Ammon's horn (tissue), 1 donor: ENCODE measurements at places on chromosomes 3 and 15.
A peak's percentile ranks its signal among the peaks of the same experiment; 100 is the strongest.

- DNase-seq = no peak
Measured at GRCh38 chr3:150077107-150077506, 106.4 kb upstream of the PFN2 start.

DNA sequence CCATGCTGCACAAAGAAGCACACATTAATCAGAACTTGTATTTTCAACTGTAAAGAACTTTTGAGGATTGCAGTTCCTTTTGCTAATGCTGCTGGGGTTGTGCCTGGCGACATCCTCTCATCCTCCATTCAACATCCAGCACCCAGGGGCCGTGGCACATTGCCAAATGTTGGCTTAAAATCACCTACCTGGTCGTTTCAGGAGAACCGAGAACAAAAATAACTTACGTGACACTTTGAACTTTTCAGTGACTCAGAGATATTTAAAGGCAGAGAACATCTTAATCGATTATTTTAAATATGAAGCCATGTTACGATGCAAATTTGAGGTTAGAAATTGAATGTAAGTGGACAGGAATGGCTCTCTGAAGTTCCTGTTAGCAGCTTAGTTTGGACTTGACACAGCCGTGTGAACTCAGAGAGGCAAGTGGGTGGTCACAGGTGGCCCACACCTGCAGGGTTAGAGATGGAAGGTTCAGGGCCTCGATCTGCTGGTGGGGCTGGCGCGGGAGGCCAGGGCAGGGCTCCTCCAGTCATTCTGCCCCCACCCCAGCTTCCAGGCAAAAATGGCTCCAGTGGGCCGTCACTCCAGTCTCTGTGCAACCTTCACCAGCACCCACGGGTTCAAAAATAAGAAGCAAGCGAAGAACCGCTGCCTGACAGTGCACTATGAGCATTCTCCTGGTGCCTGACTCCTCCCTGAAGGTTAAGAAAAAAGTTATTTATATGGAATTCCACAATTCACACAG, 12.2 kb downstream of the LRRK1 start:
- no peak for DNase-seq

DNA sequence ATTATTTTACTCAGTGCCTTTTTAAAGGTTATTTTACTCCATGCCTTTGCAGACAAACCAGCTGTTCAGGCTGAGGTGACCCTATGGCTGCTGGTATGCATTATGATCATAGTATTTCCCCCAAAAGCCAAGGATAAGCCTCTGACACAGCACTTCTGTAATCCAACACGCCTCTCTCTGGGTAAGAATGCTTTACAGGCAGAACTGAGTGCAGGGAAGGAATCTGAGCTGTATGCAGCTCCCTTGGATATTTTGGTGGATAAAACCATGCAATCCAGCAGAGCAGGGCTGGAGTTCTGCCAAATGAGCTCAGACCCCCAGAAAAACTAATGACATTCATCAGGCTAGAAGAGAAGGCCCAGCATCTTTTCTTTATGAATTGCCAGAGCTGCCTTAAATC, 11.7 kb upstream of the MAP1A start:
- no peak for DNase-seq

DNA sequence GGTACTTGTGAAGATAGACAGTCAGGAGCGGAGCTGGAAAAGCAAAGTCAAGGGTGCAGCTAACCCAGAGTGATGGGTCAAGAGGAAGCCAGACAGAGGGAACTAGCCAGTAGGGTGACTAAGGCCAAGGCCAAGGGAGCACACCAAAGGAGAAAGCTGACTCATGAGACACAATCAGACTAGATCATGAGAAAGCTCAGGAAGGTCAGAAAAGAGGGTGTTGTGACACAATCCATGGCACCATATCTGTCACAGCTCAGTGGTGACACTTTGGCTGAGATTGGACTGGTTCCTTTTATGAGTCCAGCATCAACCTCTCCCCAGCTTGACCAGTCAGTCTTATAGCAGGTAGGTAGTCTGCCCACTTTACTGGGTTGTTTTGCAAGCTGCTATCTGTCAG, 22.2 kb downstream of the P2RY1 start:
- DNase-seq = no peak

DNA sequence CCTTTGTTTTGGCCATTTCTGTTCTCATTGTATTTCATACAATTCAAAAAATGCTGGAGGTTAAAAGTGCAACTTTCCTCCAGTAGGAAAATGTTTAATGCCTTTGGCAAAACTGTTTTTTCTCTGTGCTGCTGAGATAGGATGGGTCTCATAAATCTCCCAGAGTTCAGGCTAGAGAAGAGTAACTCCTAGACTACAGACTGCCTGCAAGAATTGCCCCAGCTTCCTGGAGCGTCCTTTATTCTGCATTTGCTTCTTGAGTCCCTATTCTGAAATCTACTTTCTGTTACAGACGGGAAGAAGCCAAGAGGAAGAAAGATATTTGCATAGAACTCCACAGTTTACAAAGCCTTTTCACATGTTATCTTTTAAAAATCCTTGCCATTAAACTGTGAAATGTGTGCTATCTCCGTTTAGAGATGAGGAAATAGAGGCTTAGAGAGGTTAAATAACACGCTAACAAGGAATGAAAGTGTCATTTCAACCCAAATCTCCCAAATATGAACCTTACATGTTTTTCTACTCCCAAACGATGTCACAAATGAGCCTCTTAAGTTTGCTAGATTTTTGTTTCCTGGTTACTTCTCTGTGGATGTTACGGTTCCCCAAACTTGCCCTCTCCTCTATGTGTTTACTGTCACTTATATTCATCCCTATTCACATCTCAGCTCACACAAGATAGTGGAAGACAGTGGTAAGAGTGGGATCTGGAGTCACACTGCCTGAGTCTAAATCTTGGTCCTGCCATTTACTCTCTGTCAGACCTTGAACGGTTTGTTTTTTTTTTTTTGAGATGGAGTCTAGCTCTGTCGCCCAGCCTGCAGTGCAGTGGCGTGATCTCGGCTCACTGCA, 17.4 kb downstream of the NANOGP8 start:
- DNase-seq = no peak

- no peak for DNase-seq
Measured at GRCh38 chr15:59696332-59696731, 7.2 kb upstream of the BNIP2 start.

GRCh38 chr3:66738625-66739365, 238.0 kb upstream of the LRIG1 start:
- no peak for DNase-seq

DNA sequence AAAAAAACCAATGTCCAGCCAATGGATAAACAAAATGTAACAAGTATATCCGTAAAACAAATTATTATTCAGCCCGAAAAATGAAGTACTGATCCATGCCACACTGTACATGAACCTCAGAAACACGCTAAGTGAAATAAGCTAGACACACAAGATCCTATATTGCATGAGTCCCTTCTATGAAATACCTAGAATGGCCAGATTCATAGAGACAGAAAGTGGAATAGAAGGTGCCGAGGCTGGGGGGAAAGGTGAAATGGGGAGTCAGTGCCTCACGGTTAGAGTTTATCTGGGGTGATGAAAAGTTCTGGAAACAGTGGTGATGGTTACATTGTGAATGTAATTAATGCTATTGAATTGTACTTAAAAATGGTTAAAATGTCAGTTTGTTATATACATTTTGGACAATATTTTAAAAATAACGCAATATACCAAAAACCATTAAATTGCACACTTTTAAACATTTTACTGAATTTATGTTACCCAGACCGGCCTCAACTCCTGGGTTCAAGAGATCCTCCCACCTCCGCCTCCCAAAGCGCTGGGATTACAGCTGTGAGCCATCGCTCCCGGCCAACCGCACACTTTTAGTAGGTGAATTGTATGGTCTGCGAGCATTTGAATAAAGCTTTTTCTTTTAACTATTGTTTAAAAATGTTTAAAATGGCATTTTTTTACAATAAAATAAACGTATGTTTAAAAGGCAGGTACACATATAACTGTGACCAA, 2.1 kb downstream of the RNF168 start:
- no peak for DNase-seq

DNA sequence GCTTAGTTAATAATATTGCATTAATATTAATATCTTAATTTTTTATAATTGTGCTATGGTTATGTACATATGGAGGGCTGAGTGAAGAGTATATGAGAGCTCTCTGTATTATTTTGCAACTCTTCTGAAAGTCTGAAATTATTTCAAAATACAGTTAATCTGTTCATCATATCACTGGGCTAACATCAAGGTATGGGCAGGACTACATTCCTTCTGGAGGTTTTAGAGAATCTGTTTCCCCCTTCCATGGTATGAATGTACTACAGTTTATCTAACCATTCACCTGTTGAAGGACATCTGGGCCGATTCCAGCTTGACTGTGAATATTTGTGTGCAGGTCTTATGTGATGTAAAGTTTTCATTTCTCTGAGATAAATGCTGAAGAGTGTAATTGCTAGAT, 5.1 kb downstream of the IL20RB start:
- no peak for DNase-seq

- no peak for DNase-seq
Measured at GRCh38 chr3:64078966-64079365, 55.7 kb upstream of the PSMD6 start.

DNA sequence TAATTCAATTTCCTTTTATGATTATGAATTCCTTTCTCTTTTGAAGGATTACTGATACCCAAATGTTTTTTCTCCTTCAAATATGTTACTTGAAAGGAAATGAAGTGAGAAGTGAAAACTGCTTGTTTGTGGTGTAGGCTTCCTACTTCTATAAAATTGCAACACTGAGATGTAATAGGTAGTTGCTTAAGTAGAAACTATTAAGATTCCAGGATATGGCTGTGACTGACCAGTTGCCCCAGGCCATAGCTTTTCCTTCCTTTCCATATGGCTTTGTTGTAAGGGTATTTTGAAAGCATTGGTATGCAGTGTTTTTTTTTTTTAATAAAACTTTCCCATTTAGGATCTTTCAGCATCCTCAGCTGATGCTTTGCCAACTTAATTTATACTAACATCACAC, 28.5 kb downstream of the DNAJC13 start:
- DNase-seq = peak; percentile 25

GRCh38 chr15:75036212-75036616, 12.8 kb downstream of the PPCDC start:
- no peak for DNase-seq

DNA sequence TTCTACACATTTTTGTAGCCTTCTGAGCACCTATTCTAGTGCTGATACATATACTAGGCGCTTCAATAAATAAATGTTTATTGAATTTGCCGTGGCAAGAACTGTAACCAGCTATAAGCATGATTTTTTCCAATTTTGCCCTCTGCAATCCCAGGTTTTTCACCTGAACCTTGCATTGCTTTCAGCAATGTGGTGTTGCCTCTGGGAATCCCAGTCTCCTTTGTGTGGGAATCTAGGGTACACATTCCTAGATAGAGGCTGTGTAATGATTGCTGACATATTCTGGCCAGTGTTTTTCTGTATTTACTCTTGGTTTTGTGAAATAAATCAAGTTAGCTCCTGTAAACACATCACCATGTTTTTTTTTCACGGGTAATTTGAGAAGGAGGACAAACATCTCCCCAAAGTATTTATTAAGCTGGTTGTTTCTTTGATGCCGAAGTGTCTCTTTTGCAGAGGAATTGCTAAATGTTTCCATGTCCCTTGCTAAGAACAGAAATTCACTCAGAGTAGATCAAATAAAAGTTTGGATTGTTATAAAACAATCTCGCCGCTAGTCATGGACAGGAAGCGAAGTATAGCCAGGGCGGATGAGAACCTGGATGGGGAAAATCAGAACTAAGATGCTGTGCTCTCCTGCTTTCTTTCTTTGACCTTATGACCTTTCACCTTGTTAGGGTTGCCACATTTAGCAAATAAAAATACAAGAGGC, 1.2 kb downstream of the CFAP91 start:
- DNase-seq = no peak

- DNase-seq = no peak
Measured at GRCh38 chr3:117286488-117286887, 576.9 kb downstream of the TUSC7 start.

GRCh38 chr3:179005213-179005612, 66.4 kb downstream of the ZMAT3 start:
- DNase-seq = no peak

DNA sequence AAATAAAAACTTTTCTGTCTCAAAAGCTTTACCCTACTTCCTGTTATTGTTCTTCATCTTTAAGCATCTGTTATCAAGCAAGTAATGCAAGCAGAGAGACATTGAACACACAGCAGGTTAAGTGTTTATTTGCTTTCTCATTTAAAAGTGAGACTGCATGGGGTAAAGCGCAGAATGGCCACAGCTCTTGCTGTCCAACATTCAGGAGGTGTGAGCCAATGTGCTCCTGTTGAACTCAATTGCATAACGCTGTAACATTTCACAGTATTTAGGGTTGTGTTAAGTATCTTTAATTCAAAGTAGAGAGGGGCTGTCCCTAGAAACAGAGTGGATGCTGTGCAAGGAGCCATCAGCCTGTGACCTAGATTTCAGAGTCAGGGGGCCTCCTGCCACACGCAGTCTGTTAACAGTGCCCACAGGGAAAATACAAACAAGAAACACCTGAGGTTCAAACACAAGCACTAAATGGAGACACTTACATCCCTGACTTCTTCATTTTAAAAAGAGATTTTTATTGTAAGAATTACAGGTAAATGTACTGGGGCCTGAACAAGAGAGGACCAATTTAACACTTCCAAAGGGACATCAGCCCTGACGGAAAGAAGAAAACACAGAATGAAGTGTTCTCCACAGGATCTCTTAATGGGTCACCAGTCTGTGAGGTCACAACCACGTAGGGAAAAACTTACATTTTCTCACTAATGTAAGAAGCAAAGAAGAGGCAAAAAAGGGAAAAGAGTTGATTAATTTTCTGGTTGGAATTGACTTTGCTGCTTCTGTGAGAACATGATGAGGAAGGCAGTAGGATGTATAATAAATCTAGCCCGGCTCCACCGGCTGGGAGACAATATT, 815.1 kb downstream of the VGLL3 start:
- no peak for DNase-seq

DNA sequence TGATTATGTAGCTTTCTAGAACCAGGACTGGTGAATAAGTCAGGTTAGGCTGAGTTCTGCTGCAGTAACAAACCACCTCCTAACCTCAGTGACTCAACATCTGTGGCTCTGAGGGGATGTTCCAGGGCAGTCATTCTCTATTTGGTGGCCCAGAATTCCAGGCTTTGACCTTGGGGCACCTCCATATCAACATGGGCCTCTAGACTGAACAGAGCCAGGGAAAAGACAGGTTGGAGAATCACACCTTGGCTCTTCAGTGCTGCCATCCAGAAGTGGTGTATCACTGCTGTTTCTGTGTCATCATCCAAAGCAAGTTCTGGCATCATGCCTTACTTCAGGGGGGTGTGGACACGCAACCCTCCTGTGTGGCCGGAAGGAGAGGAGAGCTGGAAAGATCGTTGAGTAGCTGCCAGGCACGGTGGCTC, 15.3 kb downstream of the ZBTB47 start:
- DNase-seq = no peak

GRCh38 chr3:82093641-82094040, 332.2 kb upstream of the GBE1 start:
- DNase-seq = no peak

GRCh38 chr3:31960793-31961431, 20.1 kb downstream of the OSBPL10 start:
- DNase-seq = no peak
